ENCODE measurements at places on chromosomes 12 and 14. TPM values are rescaled to one million over a fixed set of nuclear protein-coding genes. Genes with fewer than 3 reads are reported as not detected.

Gene GDF3
- total RNA-seq, result not detected

Gene PLD4
- total RNA-seq, result not detected

Gene NPAS3
- total RNA-seq, result not detected

Gene MAP3K9
- total RNA-seq, result 7.9 TPM

Gene NEUROD4
- total RNA-seq, result not detected

Measured in activated naive CD4-positive, alpha-beta T cell treated with anti-CD3 and anti-CD28 coated beads, Interleukin-2, amount 10 ng/mL, durations not matched to agents 5 hours and 36 hours (primary cell).